ENCODE measurements at places on chromosomes 2 and 18.

DNA sequence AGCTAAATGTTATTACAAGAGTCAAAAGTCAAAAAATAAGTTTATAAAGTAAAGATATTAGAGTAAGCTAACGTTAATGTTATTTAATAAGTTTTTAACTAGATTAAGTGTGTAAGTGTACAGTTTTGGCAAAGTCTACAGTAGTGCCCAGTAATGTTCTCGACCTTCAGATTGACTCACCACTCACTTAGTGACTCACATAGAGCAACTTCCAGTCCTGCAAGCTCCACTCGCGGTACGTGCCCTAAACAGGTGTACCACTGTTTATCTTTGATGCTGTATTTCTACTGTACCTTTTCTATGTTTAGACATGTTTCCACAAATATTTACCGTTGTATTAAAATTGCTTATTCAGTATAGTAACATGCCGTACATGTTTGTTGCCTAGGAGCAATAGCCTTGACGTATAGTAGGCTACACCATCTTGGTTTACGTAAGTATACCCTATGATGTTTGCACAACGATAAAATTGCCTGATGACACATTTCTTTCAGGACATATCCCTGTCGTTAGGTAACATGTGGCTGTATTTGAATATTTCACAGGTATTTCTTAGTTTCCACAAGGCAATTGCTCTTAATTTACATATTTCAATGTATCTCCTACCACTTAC is 1641.9 kb upstream of the PIK3C3 start:
- DNase-seq: no peak

- DNase-seq: no peak
Measured at GRCh38 chr2:230209422-230210051, 10.2 kb downstream of the SP110 start.

- no peak for DNase-seq
Measured at GRCh38 chr18:51165296-51165695, 32.2 kb downstream of the MEX3C start.

DNA sequence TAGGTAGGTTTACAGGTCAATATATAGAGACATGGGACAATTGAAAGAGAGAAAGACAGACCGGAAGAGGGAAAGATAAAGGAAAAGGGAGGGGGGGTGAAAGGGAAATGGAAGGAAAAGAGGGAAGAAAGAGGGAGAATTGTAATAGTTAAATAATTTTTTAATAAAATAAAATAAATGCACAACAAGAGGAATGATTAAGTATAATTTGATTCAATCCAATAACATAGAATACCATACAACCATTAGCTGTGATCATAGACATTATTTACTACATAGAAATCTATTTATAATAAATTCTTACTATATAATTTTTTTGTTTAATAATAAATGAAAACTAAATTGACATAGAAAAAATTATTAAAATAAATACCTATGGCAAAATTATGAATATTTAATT is 330.7 kb downstream of the NR4A2 start:
- no peak for DNase-seq

- DNase-seq: no peak
Measured at GRCh38 chr2:75403991-75404428, 156.7 kb downstream of the EVA1A start.

All from NCI-H2107 (cell line).